ENCODE measurements at places on chromosomes 11 and 22. TPM values are rescaled to one million over a fixed set of nuclear protein-coding genes. Genes with fewer than 3 reads are reported as not detected.

DNA sequence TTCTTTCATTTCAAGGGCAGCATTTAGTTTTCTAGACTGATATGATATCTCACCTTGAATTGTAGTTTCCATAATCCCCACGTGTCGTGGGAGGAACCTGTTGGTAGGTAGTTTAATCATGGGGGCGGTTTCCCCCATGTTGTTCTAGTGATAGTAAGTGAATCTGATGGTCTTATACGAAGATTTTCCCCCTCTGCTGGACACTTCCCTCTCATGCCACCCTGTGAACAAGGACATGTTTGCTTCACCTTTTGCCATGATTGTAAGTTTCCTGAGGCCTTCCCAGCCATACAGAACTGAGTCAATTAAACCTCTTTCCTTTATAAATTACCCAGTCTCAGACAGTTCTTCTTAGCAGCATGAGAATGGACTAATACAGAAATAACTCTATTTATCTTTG lies 851.1 kb upstream of the FAT3 start:
- DNase-seq, result no peak

- no peak for DNase-seq
Observed at GRCh38 chr22:36727110-36727509, 23.6 kb upstream of the CACNG2 start.

DNA sequence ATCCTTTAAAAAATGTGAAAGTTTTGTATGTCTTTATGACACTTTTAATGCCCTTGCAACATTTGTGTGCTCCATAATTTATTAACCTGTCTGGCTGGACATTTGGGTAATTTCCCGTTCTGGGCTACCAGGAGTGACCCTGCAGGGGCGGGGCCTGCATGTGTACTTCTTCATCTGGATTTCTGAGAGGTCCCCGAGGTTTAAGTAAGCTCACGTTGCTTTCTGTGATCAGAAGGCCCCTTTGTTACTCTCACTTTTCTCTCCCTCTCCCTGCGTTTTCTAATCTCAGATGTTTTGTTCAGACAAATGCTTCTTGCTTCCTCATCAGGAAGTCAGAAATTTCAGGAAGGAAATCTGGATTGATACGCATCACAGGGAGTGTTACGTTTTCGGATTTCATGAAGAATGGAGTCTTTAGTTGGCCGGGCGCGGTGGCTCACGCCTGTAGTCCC lies 78.9 kb upstream of the CRYBB3 start:
- DNase-seq, result no peak

- no peak for DNase-seq
Observed at GRCh38 chr11:94794287-94795168, 26.4 kb downstream of the AMOTL1 start.

DNA sequence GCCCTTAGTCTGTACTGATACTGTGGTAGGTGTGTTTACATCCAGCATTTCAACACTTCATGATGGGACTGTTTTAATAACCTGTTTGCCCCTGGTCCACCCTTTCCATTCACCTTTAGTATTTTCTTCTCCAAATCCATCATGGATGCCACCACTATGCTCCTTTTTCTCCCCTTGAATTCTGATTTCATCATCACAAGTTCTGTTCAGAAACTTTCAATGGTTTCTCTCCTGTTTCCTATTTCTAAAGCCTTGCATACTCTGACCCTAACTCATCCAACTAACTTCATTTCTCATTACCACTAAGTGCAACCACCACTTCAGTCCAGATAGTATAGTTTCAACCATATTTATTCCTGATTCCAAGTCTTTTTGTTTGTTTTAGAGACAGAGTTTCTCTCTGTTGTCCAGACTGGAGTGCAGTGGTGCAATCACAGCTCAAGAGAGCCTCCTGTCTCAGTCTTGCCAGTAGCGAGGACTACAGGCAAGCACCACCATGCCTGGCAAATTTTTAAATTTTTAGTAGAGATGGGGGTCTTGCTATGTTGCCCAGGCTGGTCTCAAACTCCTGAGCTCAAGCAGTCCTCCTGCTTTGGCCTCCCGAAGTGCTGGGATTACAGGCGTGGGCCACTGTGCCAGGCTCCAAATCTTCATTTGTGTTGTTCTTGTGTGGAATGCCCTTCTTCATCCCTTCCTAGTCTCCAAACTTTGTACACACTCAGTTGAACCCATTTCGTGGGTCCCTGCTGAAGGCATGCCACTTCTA lies 1.2 kb upstream of the LIN7C start:
- no peak for DNase-seq

GRCh38 chr11:44147751-44148150 lies 52.3 kb downstream of the EXT2 start:
- no peak for DNase-seq

GRCh38 chr11:46248289-46249102 lies 29.0 kb upstream of the CREB3L1 start:
- no peak for DNase-seq

DNA sequence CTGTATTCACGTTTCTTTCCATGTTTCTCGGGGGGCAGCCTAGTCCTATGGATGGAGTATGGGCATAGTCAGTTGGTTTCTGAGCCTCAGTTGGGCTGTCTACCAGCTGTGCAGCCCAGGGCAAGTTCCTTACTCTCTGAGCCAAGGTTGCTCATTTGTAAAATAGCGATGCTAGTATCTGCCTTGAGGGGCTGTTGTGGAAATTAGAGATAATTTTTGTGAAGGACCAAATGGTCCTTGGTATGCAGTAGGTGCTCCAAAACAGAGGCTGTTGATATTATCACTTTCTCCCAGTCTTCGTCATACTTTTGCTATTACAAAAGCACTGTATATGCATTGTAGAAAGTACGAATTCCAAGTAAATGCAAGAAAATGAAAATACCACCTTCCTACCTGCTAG lies 82.7 kb upstream of the MYOD1 start:
- DNase-seq, result no peak

DNA sequence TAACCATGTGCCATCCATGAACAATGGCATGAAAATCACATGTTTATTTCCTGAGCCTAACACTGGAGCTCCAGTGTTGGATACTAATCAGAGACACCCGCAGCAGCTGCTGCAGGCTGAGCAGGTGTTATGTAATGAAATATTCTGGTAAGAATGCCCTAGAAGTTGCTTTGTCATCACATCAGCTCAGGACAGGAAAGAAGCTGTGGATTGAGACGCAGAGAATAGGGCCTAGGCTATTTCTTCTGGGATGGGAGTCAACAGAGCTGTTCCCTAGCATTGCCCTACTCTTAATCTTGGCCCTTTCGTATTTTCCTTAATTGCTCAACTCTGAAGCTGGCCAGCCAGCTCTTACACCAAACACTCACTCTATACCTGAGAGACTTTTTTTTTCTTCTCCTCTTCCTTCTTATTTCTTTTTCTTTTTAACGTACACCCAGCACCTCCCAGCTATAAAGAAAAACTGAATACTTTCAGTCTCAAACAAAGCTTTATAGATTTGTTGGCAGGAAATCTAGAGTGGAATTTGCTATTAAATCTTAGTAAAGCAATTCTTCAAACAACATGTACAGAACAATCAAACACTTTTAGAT lies 31.9 kb downstream of the RASSF10 start:
- DNase-seq, result no peak

GRCh38 chr22:47065756-47066615 lies 303.5 kb downstream of the TBC1D22A start:
- DNase-seq, result no peak

GRCh38 chr22:31977141-31977841 lies 33.0 kb downstream of the YWHAH start:
- no peak for DNase-seq

- no peak for DNase-seq
Observed at GRCh38 chr11:57313788-57314135, 11.0 kb downstream of the TNKS1BP1 start.

- DNase-seq, result no peak
Observed at GRCh38 chr11:119384332-119384731, 2.8 kb upstream of the USP2 start.

- no peak for DNase-seq
Observed at GRCh38 chr22:22941831-22942510, 54.4 kb downstream of the IGLL5 start.

DNA sequence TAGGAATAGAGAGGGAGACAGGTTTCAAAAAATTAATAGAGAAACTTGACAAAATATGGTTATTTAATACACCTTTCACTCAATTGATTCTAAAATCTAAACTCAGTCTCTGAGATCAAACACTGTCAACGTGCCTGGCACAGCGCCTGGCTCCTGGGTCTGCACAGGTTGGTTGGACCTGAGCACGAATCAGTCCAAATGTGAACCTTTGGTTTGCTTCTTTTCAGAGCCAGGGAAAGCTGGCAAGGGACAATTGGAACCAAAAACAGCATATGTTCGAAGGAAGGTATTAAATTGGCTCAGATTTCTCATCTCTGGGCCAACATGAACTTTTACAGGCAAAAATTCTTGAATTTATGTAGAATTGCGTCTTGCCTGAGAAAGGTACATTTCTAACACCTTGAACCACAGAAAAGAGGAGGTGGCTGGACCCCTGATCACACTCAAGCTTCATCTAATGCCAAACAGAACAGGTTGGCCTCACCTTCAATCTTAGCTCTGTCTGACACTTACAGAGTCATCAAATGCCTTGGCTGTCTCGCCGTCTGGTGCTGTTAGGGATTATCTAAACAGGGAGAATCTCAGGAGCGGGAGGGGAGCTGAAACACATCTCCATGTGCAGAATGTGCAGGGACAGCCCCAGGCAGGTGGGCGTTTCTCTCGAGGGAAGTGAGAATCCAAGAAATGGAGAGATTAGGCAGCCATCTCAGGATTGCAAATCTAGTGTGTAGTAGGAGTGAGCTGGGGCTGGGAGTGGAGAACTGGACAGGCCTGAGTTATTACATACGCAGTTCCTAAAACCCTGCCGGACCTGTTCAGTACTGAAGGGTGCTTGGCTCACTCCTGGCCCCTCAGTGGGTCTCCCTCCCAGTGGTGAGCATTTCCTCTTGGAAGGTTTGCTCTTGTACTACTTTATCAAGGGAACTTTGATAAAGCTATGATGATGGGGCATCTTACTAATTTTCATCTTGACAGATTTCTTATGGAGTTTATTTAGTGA lies 442.2 kb upstream of the B3GAT1 start:
- no peak for DNase-seq

- DNase-seq, result no peak
Observed at GRCh38 chr11:17197431-17197898, 10.3 kb downstream of the PIK3C2A start.

The TRPC6 gene
- polyA plus RNA-seq, result 12.2 TPM

The ALG9 gene
- 26.1 TPM for polyA plus RNA-seq

The CRYBB3 gene
- 0.32 TPM for polyA plus RNA-seq

The KCNK4 gene
- polyA plus RNA-seq, result not detected

The SCGB2A2 gene
- polyA plus RNA-seq, result not detected

The TLCD5 gene
- 9.6 TPM for polyA plus RNA-seq

All from forelimb muscle (tissue), 1 donor.